ENCODE measurements at places on chromosomes 7 and 10.

DNA sequence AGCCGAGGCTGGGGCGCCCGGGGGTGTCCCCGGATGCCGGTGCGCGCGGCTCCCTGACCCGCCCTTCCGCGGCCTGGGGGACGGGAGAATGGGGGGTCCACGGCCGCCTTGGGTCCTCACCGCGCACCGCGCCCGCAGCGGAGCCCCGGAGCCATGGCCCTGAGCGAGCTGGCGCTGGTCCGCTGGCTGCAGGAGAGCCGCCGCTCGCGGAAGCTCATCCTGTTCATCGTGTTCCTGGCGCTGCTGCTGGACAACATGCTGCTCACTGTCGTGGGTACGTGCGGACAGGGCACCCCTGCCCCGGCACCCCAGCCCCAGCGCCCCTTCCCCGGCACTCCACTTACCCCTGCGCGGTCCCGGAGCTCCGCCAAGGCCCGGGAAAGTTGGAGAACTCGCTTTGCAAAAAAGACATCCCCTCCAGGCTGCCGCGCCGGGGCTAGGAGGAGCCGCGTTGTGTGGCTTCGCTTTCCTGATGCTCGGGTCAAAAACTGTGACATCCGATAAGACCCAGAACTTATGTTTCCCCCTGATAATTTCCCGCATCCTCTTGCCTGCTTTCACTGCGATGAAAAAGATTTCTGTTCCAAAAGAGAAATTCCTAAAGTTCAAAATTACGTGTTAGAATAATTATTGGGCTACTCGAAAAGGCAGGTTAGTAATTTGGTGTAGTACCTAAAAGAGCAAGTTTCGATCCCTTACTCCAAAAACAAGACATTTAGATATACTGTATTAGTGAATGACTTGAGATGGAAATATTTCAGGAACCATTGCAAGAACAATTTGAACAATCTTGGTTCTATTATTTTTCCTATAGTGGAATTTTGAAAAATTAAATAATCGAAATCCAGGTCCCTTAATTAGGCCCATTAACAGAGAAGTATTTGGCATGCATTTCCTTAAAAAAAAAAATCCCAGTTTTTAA, 888 bp downstream of the SLC18A2 start:
- DNase-seq = no peak

DNA sequence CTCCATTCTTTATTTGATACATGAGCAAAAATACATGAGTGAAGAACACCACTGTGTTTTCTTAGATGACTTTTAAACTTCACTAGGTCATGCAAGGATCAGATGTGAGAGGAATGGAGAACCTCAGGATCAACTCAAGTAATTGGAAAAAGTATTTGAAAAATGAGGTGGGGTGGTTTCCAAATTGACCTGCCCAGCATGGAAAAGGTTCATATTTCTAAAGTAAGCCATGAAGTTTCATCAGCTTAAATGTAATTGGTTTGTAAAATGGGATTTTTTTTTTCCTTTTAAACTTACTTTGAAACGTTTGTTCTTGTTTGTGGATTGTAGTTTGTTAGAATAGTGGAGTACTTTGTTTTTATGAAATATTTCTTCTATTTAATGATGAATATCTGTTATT, 134.8 kb downstream of the MLLT10 start:
- DNase-seq = no peak

GRCh38 chr7:18004372-18004771, 23.3 kb downstream of the PRPS1L1 start:
- no peak for DNase-seq

GRCh38 chr10:65083222-65083621, 1562.0 kb downstream of the REEP3 start:
- DNase-seq = no peak

GRCh38 chr10:113053881-113054280, 103.8 kb downstream of the TCF7L2 start:
- no peak for DNase-seq

DNA sequence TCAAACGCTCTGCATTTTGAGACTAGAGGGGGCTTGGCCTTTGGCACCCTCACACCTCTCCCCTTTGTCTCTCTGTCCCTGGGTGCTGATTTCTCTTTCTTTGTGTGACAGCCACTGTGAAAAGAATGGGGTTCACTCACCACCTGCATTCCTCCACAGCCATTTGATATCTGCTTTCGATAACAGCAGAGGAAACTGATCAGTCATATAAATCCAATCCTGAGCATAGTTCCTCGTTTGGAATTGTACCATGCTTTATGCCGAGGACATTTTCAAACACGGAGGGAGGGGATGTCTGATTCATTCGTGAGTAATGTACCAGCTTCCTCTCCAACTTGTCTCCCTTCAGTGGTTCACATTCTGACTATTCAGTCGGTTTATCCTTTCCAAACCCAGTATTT, 15.8 kb downstream of the MET start:
- no peak for DNase-seq

- no peak for DNase-seq
Observed at GRCh38 chr7:24722386-24723177, 34.7 kb downstream of the GSDME start.

GRCh38 chr10:70699659-70700174, 27.4 kb downstream of the ADAMTS14 start:
- no peak for DNase-seq

GRCh38 chr7:140501966-140502365, 22.7 kb upstream of the MKRN1 start:
- no peak for DNase-seq

- no peak for DNase-seq
Observed at GRCh38 chr10:76012716-76013327, 581.4 kb downstream of the LRMDA start.

- DNase-seq = no peak
Observed at GRCh38 chr10:100392686-100393003, 45.6 kb downstream of the SCD start.

GRCh38 chr7:98079891-98080648, 26.6 kb upstream of the LMTK2 start:
- no peak for DNase-seq

DNA sequence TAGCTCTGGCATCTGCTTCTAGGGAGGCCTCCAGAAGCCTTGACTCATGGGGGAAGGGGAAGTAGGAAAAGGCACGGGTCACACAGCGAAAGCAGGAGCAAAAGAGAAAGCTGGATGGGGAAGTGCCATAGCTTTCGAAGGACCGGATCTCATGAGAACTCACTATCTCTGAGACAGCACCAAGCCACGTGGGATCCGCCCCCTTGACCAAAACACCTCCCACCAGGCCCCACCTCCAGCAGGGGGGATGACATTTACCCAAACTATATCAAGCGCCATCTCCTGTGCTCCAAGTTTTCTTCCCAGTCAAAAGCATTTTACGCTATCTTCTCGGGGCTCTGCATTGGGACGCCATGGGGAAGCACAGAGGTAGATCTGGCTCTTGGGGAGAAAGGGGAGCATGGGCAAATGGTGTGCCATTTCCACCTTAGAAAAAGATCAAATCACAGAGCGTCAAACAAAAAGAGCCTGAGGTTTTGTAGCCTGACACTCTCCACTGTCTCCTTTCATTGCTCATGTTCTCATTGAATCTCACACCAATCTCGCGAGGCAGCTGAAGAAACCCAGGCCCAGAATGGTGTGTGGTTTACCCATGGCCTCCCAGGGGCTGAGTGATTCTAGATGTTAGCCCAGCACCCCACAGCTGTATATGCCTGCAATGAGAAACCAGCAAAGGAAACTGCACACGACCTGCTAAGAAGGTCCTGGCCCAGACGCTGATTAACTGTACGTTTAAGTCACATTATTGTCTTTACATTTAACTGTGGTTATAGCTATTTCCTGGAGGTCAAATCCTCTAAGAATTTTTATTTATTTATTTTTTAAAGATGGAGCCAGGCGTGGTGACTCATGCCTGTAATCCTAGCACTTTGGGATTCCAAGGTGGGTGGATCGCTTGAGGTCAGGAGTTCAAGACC, 8.1 kb upstream of the OLAH start:
- DNase-seq = no peak

DNA sequence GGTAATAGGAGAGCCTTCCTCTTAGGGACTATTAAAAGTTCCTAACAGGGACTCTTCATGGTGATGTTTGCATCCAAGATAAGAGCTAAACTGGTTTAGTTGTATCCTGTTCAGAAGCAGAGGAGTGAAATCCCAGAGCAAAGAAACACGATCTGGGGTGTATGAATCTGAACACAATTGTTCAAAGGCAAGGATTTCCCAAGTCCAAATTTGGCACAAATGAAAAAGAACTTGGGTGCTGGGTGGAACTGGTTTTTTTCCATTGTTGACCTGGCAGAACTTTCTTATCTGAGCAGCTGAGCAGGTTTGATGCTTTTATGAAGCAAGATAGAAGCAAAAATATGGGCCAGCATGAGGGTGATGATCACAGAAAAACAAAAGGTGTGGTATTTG, 6.0 kb downstream of the AGFG2 start:
- DNase-seq = no peak

GRCh38 chr10:130652964-130653578, 516.9 kb downstream of the GLRX3 start:
- no peak for DNase-seq

GRCh38 chr7:82760074-82760473, 316.5 kb upstream of the CACNA2D1 start:
- no peak for DNase-seq

DNA sequence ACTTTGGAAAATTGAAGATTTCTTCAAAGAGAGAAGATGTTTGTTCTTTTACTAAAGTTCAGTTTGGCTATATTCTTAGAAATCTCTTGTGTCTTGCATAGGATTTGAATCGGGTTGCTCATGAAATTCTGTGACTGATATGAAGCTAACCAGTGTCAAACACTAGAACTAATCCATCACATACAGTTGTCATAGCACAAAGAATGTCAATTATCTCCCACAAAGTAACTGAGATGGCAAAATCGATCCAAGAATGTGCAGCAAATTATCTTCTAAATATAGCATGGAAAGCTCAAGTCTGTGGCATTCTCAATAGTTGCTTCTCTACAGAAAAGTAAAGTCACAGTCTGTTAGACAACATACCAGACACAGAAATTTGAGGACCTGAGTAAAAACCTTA, 768.1 kb upstream of the LRRN3 start:
- no peak for DNase-seq

- no peak for DNase-seq
Observed at GRCh38 chr7:37832194-37832593, 16.2 kb upstream of the NME8 start.

DNA sequence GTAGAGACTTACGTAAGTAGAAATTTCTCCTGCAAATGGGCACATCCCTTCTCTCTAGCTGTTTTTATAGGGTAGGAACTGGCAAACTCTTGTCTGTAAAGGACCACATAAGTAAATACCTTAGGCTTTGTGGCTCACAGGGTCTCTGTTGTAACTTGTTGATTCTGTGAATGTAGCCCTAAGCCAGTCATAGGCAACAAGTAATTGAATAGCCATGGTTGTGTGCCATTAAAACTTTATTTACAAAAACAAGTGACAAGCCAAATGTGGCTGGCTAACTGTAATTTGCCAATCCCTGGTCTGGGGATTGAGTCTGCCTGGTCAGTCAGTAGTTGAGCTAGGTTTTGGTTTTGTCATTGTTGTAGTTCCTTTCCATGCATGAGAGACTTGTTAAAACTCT, 5.3 kb upstream of the KLF6 start:
- no peak for DNase-seq

DNA sequence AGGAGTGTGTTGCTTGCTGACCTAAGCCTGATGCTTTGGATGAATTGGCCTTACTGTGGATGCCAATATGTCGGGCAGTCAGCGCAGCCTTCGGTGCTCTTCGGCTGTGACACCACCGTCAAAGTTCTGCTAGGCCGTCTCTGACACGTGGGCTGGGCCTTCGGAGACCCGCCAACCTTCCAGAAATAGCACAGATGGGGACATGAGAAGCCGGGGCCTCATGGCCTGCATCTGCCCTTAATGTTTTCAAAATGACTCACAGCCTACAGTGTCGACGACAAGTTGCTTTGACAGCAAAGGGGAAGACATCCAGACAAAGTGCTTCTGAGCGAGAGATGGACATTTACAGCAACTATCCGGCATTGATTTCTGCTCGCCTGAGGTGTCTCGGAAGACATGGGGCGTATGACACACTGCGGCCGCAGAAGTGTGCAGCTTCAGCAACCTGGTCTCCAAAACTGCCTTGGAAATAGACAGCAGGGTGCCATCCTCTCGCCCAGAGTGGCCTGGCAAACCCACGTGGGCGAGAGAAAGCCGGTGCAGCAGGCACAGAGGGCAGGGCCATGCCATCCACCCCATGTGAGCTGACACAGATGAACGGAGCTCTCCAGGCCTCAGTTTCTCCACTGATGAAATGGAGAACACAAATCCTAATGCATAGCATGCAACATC, 94.0 kb upstream of the PPP2R2D start:
- DNase-seq = no peak

- no peak for DNase-seq
Observed at GRCh38 chr7:80508440-80508839, 3.4 kb downstream of the GNAT3 start.

GRCh38 chr10:45249978-45250693, 65.3 kb downstream of the OR13A1 start:
- DNase-seq = no peak

GRCh38 chr7:142357953-142358520, 100.2 kb upstream of the PRSS58 start:
- no peak for DNase-seq

DNA sequence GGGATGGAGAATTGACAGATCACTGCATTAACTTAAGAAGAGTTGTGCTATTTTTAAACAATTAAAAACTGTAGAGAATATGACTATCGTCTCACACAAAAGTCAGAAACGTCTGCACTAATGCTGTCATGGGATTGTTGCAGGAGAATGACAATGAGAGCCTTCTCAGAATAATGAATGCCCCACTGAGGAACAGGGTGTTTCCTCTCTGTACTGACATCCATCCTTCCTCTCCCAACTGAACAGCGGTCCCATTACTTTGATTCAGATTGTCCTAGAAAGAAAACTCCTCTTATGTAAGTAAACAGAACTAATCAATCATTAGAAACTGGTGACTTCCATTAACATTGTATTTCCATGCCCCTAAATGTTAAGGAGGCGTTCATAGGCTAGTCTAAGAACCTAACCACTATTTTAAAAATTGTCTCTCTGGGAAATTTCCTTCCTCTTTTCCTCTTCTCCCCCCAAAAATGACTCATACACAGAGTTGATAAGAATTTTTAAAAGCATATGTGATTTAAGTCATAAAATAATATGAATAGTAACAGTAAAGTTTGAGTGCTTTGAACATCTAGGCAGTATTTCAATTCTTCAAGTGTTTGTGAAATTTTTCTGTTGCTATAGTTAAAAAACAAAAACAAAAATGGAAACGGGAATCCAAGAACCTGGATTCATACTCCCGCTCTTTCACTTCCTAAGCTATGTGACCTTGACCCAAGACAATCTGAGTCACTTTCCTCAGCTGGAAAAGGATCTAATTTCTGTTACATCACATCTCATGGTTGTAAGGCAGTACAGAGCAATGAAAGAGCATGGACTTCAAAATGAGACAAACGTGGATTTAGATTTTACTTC, 12.7 kb upstream of the MACC1 start:
- DNase-seq = no peak
